SJSA1 (cell line): ENCODE measurements at places on chromosomes 13 and 19. TPM values are rescaled to one million over a fixed set of nuclear protein-coding genes. Genes with fewer than 3 reads are reported as not detected.

The GRK1 gene
- total RNA-seq, result 0.08 TPM in 1 of 2 replicates, not detected in the other

The SIGLEC5 gene
- total RNA-seq, result not detected in 2 replicates

The PROZ gene
- not detected in 2 replicates for total RNA-seq

The PLPPR3 gene
- total RNA-seq, result 1.1 and 2.3 TPM in 2 replicates

The PSG11 gene
- not detected in 2 replicates for total RNA-seq

The LGALS14 gene
- not detected in 2 replicates for total RNA-seq

The KIR2DL4 gene
- total RNA-seq, result not detected in 2 replicates

The TNNI3 gene
- total RNA-seq, result not detected in 2 replicates

The CCL25 gene
- total RNA-seq, result not detected in 2 replicates

The ZNF439 gene
- total RNA-seq, result 0.06 and 1.5 TPM in 2 replicates

The CLDND2 gene
- total RNA-seq, result not detected in 2 replicates

The UBE2L5 gene
- not detected in 2 replicates for total RNA-seq

The IQCN gene
- 0.13 and 0.22 TPM in 2 replicates for total RNA-seq

The ACER1 gene
- total RNA-seq, result not detected in 2 replicates
